Activated naive CD4-positive, alpha-beta T cell (primary cell): ENCODE measurements at places on chromosomes 6 and 20.

GRCh38 chr20:51321343-51322163 lies 221.0 kb downstream of the NFATC2 start:
- DNase-seq = no peak

GRCh38 chr6:142987490-142987889 lies 42.5 kb upstream of the HIVEP2 start:
- no peak for DNase-seq

DNA sequence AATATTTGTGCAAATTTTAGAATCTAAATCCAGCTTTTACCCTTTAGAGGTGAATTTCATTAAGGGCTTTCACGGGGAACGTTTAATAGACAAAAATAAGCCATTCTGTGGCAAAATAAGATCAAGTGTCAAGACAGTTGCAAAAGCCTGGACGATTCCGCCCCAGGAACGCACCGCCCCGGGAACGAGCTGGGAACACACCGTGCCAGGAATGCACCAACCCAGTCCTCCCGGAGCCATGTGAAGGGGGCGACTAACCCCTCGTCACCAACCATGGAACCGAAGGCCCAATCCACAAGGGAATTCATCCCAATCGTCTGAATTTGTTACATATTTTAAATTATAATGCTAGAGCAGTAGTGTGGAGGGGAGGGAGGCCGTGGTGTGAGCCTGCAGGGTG lies 20.8 kb upstream of the TCFL5 start:
- no peak for DNase-seq

- DNase-seq = no peak
These were observed 13.7 kb downstream of the NPEPL1 start for GRCh38 chr20:58706150-58706892.

- no peak for DNase-seq
These were observed 113.9 kb upstream of the ZNF217 start for GRCh38 chr20:53707371-53708055.

GRCh38 chr6:165876588-165876987 lies 213.5 kb upstream of the PDE10A start:
- DNase-seq = no peak

DNA sequence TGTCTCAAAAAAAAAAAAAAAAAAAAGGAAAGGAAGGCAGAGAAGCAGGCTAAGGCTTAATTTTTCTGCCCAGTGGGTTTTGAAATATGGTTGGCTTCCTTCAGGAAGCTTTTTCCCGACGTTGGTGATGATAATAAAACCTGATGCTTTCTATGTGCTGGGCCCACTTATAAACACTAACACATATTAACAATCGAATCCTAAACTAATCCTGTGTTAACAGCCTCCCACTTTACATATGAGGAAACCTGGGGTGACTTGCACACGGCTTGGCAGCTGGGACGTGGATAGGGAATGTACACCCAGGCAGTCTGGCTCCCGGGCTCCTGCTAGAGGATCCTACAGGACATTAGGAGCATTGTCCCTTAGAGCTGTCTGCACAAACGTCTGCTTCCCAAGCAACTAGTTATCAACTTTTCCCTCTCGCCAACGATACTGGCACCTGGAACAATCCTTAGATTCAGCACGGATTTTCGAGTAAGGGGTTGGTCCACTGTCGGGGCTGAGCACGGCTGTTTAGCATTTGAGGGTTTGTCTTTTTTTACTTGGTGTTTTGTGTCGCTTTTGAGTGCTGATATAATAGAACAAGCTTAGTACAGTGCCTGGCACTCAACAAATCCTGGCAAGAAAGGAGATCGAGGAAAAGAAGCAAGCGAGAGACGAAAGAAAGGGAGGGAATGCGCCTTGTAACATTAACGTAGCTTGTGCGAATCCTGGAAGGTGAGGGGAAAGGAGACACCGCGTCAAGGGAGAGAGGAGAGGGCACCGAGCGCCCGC lies 622 bp upstream of the KIZ start:
- DNase-seq = no peak

GRCh38 chr6:169702840-169703246 lies 917 bp downstream of the C6orf120 start:
- no peak for DNase-seq

DNA sequence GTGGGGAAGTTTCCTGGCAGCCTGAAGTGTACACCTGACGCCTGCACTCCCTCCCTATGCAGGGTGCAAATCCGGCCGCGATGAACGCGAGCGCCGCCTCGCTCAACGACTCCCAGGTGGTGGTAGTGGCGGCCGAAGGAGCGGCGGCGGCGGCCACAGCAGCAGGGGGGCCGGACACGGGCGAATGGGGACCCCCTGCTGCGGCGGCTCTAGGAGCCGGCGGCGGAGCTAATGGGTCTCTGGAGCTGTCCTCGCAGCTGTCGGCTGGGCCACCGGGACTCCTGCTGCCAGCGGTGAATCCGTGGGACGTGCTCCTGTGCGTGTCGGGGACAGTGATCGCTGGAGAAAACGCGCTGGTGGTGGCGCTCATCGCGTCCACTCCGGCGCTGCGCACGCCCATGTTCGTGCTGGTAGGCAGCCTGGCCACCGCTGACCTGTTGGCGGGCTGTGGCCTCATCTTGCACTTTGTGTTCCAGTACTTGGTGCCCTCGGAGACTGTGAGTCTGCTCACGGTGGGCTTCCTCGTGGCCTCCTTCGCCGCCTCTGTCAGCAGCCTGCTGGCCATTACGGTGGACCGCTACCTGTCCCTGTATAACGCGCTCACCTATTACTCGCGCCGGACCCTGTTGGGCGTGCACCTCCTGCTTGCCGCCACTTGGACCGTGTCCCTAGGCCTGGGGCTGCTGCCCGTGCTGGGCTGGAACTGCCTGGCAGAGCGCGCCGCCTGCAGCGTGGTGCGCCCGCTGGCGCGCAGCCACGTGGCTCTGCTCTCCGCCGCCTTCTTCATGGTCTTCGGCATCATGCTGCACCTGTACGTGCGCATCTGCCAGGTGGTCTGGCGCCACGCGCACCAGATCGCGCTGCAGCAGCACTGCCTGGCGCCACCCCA lies 1.2 kb downstream of the GPR6 start:
- no peak for DNase-seq

DNA sequence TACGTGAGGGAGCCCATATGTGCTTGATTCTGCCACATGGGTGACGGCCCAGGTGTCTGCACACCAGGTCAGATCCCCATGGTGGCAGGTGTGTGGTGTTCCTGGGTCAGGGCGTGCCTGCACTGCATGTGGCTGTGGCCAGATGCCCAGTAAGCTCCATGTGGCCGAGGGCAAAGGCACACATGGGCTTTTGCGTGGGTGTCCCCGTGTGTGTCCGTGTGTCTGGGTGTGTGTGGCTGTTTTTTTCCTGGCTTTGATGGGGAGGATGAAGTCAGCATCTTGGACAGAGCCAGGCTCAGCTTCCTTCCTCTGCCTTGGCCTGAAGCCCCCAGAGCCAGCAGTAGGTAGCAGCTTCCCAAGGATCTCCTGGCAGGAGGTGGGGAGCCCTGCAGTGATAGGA lies 1.5 kb upstream of the TNXB start:
- DNase-seq = no peak

GRCh38 chr6:145400508-145400907 lies 334.8 kb downstream of the EPM2A start:
- DNase-seq = no peak

DNA sequence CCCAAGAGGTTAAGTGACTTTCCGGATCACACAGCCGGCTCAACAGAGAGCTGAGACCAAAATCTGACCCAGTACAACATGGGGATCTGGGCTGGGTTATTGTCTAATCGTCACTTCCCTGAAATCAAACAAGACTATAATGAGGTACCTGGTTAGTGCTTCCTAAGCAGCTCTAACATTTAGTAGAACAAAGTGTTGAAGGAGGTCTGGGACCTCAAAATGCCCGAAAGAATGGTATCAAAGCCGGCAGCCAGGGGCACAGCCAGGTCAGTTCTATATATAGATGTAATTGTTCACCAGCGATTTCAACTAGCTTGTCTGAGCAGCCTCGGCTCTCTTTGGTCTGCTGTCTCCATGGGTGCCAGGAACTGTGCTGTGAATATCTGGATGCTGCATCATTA lies 245.5 kb upstream of the ECI2 start:
- DNase-seq = no peak

- DNase-seq = no peak
These were observed 970 bp downstream of the BLTP3A start for GRCh38 chr6:34792605-34793500.

- no peak for DNase-seq
These were observed 7.5 kb downstream of the YTHDF1 start for GRCh38 chr20:63208346-63208909.

- no peak for DNase-seq
These were observed 82.2 kb upstream of the GATA5 start for GRCh38 chr20:62557999-62558408.

GRCh38 chr6:71383901-71384489 lies 95.4 kb downstream of the OGFRL1 start:
- DNase-seq = no peak

DNA sequence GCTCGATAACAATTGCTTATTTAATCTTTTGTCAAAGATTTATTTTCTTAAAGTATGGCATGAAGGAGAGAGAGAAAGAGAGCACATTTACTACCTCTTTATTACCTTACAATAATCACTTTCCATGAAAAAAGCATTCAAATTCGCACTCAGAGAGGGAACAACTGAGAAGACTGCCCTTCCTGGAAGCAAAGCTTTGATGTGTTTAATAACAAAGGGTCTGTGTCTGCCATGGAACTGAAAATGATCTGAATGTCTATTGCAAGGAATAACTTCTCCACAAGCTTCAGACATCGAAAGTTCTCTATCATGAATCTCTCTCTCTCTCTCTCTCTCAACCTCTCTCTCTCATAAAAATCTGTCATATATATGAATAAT lies 308.9 kb downstream of the HDGFL1 start:
- DNase-seq = no peak

GRCh38 chr6:49565855-49566254 lies 15.4 kb downstream of the C6orf141 start:
- DNase-seq = no peak

- no peak for DNase-seq
These were observed 472.5 kb downstream of the KIF16B start for GRCh38 chr20:16100767-16101166.

GRCh38 chr6:22737331-22737730 lies 168.0 kb downstream of the HDGFL1 start:
- no peak for DNase-seq

GRCh38 chr20:37968841-37969401 lies 64.3 kb downstream of the TTI1 start:
- no peak for DNase-seq

- no peak for DNase-seq
These were observed 125.4 kb downstream of the RNASET2 start for GRCh38 chr6:166830891-166831363.

- no peak for DNase-seq
These were observed 87.8 kb downstream of the CARMIL1 start for GRCh38 chr6:25366903-25367545.

- no peak for DNase-seq
These were observed 161.4 kb downstream of the DNAH8 start for GRCh38 chr6:38876475-38876874.

- DNase-seq = no peak
These were observed 21.0 kb upstream of the GCLC start for GRCh38 chr6:53565886-53566285.

DNA sequence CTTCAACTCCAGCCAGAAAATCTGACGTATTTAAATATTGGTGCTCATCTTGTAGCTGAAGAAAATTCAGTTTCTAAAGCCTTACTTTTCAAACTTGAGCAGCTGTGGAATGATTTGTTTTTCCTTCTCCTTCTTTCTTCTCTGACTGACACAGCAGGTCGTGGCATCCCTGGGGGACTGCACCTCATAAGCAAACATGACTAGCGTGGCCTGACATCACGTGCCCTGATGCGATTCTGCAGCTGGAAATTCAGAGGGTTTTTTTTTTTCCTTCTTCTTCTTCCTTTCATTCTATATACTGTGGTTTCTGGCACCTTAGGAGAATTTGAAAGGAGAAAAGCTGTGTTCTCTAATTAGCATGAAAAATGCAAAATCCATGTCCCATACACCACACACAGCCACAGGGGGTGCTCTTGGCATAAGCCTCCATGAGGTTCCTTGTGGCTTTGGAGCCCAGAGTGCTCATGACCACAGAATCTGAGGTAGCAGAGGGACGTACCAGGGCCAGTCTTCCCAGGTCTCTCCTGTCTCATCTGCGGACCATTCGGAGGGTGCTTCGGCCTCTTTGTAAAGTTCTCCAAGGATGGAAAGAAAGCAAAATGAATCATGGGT lies 258.5 kb upstream of the CDH4 start:
- DNase-seq = no peak

DNA sequence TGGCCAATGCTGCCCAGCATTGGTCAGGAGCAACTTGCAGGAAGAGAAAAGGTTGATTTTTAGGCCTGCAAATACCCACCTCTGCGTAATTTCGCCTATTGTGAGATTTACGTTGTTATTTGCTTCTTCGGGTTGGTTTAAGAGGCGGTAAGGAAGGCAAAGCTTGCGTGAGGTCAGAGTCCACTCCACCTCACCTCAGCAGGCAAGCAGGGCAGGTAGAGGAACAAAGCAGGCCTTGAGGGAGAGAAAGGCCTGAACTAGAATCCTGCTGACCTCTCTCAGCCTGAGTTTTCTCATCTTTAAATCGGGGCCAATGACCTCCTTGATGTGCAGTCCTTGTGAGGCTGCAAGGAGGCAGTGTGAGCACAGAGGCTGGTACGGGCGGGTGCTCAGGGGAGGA lies 239.1 kb downstream of the CDC5L start:
- no peak for DNase-seq

- no peak for DNase-seq
These were observed 104.7 kb downstream of the TMEM242 start for GRCh38 chr6:157218371-157219198.

DNA sequence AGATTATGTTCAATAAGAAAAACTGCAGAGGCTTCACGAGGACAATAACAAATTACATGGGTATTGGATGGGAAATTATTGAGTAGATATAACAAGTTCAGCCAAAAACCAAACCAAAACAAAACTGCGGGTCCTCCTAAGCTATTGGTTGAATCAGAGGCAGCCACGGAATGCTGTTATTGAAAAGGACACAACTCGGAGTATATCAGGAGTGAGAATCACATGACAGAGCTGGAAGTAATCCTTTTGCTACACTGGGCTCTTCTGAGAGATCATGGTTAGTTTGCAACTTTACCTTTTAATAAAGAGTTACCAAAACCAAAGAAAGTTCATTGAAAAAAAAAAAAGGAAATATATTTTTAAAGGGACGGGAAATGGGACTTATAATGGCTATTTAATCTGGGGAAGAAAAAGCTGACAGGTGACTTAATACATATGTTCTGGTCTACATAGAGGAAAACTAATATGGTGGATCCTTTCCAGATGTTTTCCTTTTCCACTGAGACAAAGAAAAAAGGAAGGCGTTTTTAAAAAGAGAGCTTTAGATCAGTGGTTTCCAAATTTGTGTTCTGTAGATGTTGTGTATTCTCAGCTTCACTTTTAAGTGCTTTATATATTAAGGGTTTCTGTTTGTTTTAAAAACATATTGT lies 6.9 kb upstream of the CITED2 start:
- DNase-seq = no peak
